ENCODE measurements at places on chromosomes 11 and 22. TPM values are rescaled to one million over a fixed set of nuclear protein-coding genes. Genes with fewer than 3 reads are reported as not detected.

KCTD14 gene
- total RNA-seq = 0.59 TPM

- no peak for DNase-seq
Measured at GRCh38 chr11:20068691-20069090, 91.6 kb downstream of the DBX1 start.

PLAAT5 gene
- 4.0 TPM for total RNA-seq

GRCh38 chr11:62680825-62681240, 2.0 kb upstream of the UBXN1 start:
- peak; percentile 70 for DNase-seq

- DNase-seq = no peak
Measured at GRCh38 chr22:39724390-39724789, 153.8 kb downstream of the CACNA1I start.

OLFML1 gene
- 7.7 TPM for total RNA-seq

DNA sequence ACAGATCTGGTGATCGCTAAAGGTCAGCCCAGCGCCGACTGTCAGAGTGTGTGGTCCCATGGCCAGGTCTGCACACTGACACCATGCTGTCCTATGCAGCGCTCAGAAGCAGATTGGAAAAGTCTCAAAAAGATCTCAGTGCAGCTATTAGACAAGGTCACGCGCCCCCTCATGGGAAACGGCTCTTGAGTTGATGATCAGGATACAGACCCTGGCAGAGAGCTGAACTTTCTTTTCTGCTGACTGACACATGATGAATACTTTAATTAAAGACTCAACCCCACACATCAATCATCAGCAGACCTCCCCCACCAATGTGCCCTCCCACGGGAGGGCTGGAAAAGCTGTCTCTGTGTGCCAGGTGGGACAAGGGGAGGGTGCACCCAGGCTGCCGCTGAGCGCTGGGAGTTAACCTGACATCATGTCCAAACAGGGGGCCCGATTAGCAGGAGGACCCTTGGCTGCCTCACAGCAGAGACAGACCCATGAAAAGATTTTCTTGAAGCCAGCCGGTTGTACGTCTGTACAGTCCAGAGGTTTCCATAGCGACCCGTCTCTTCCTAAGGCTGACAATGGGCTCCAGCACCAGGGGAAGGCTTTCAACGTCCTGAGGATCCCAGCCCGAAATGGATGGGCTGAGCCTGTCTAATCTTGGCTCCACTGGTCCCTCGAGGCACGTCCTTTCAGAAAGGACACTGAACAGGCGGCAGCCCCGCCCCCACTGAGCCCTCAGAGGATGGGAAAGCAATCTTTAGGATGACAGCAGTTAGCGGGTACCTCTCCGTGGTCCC, 26.9 kb downstream of the RASD2 start:
- DNase-seq = no peak

GRCh38 chr22:22746963-22747933, 102.8 kb downstream of the GGTLC2 start:
- no peak for DNase-seq

DNA sequence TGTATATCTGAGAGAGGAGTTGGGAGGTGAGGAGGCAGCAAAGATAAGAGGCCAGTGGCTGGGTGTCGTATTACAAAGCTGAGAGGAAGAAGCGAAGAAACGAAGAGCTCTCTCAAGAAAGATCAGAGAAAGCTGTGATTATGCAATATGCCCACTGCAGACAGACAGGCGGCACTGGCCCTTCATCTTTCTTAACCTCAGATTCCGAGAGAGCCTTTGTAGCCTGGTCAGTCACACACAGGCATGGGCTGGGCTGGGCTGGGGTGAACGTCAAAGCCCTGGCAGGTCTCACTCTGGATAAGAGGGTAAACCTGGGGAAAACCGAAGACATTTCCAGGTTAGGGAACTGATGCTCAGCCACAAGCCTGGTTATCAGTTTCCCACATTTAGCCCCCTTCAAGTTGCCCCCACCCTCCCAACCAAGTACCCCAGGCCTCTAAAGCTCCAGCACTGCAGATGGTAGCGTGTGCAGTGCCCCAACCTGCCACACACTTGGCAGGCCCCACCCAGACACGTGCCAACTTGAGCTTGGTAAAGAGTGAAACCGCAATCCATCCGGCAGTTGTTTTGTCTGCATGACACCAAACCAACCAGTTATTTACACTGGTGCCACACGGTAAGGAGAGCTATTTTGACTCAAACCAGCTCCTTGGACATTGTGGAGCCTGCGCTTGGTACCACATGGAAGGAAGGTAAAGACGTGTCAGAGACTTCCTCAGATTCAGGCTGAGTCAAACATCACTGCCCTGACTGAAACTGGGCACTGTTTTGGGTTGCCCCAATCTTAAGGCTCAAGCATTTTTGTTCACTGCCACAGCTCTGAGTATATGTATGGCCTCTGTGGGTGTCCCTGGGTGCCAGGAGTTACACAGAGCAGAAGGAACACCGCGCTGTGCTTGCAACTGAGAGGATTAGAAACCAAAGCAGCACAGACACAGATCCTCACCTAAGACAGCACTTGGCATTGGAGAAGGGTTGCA, 135.9 kb downstream of the FDX1 start:
- no peak for DNase-seq

DNA sequence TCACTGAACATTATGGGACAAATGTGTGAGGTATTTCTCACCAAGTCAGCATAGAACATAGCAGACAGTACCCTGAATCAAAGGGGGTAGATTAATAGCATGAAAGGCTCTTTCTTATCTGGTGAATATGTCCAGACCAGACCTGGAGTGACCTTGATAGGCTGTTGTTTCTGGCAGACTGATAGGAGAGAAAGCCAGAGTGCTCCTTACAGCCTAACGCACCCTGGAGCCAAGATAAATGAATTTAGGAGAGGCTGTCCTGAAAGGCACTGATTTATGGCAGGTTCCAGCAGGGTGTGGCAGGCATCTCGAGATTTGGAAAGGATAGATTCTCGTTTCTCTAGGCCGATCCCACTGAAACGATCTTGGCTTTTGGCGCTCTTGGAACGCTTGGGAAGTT, 204.6 kb downstream of the DBX1 start:
- no peak for DNase-seq

DNA sequence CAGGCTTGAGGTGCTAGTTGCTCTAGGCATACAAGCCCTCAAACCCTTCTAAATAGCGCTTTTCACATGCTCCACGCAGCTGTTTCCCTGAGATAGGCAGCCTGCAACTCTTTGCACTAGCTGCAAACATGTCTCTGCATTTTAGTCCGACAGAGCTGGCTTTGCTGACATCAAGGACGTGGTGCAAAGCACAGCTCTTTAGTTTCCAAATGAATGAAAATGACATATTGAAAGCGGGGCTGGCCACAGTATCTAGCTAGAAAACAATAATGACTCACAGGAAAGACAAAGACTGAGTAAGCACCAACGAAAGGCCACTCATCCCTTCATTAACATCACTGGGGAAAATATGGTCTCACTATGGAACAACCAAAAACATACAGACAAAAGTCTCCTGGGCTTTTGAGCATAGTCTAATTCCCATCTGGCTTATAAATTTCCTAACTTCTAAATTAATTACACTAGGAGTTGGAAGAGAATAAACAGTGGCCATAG, 15.3 kb upstream of the ZC3H12C start:
- DNase-seq = no peak

DNA sequence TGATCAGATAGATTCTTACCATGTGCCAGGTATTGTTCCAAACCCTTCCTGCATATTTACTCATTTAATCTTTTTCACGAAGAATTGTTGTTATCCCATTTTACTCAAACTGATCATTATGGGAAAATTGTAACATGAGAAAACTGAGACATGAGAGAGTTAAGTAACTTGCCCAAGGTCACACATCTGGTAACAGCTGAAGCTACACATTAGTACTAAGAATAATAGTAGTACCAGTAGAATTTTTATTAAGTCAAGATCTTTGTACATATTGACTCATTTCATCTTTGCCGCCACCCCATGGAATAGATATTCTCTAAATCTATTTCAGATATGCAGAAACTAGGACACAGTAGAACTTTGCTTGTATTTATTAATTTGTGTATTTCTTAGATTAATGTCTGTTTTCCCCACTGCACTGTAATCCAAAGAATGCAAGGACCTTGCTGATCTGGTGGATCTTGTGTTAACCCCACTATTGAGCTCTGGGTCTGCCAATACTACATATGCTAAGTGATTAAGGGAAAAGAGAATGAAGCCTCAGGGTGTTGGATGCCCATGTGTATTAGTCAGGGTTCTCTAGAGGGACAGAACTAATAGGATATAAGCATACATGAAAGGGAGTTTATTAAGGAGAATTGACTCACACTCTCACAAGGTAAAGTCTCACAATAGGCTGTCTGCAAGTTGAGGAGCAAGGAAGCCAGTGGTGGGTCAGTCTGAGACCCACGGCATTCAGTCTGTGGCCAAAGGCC, 72.8 kb downstream of the PARVA start:
- DNase-seq = no peak

- DNase-seq = no peak
Measured at GRCh38 chr11:47923667-47924066, 56.7 kb upstream of the PTPRJ start.

C22orf15 gene
- total RNA-seq = not detected

- no peak for DNase-seq
Measured at GRCh38 chr22:35892192-35892591, 136.4 kb downstream of the RBFOX2 start.

GRCh38 chr11:86663291-86663690, 9.1 kb downstream of the ME3 start:
- no peak for DNase-seq

DNA sequence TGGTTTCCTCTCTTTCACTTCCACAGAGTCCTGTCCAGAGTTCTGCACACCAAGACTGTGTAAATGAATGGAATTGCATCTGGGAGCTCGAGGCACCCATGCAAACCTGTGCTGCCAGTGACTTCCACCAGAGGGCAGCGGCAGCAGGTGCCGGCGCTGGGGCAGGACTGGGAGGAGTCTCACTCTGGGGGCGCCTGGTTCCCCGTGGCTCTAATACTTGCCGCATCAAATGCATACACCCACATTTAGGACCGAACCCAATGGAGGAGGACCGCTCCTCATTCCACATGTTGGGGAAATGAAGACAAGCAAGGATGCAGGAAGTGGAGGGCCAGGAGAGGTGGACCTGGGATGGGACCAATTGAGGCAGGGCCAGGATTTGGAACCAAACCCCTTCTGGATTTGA, 1.1 kb upstream of the CD6 start:
- no peak for DNase-seq

- DNase-seq = no peak
Measured at GRCh38 chr11:17702876-17703275, 16.5 kb upstream of the MYOD1 start.

MRGPRF gene
- 10.8 TPM for total RNA-seq

DNA sequence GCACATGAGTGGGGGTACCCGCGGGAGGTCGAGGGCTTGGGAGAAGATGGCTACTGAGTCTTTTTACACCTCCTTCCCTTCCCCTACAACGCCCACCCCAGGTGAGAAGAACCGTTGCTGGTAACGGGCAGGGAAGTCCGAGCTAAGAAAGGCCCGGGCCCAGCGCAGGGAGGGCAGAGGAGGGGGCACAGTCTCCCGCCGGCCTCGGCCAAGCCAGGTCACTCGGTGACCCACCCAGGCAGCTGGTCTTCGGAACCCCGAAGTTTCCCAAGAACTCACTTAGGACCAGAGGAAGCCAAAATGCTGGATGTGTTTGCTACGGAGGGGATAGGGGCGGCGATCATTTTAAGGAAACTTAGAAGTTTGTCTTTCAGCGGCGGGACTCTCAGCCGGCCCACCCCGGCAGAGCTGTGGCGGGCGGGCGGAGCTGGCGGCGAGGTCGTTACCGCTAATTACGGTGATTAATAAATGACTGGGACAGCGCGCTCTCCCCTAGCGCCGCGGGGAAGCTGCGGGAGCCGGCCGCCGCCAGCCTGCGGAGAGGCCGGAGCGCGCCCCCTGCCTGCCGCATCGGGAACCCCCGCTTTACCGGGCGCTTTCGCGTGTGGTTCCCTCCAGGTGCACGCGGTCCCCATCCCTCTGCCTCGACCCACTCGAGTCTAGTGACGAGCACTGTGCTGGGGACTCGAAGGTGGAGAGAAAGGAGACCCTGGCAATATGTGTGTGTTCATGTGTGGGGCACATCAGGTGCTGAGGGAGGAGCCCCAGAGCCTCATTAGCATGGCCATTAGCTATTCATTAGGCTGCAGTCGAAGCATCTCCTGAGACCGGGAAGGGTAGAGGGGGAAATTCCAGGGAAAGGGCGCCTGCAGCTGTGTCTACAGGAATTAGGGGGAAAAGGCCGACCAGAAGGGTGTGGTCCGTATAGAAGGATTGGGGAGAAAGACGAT, 945 bp downstream of the ROBO3 start:
- DNase-seq = no peak

ROBO4 gene
- total RNA-seq = 21.6 TPM

FGF3 gene
- not detected for total RNA-seq

SERPING1 gene
- 851 TPM for total RNA-seq

- no peak for DNase-seq
Measured at GRCh38 chr11:94199136-94200130, 70.8 kb downstream of the PANX1 start.

- no peak for DNase-seq
Measured at GRCh38 chr11:72328366-72329224, 84.6 kb upstream of the PHOX2A start.

GRCh38 chr11:108518581-108518980, 20.4 kb upstream of the POGLUT3 start:
- no peak for DNase-seq

DNA sequence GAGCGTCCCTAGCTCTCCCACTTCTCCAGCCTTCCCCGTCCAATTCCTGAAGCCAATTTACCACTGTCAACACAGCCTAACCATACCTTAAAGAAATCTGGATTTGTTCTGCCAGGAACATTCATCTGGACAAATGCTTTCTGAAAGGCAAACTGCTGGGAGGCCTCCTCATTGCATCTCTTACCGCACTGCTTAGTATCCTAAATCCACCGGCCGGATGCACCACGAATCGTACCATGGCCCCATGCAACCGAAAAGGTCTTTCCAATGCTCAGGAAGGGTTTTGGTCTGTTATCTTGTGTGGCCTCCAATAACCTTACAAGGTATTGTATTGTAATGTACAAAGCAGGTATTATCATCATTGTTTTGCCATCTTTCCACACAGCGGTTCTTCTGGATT, 57.6 kb downstream of the MYH9 start:
- no peak for DNase-seq

- no peak for DNase-seq
Measured at GRCh38 chr11:3158821-3159220, 6.3 kb downstream of the OSBPL5 start.

GRCh38 chr11:15687342-15687741, 572.6 kb downstream of the INSC start:
- no peak for DNase-seq

DNA sequence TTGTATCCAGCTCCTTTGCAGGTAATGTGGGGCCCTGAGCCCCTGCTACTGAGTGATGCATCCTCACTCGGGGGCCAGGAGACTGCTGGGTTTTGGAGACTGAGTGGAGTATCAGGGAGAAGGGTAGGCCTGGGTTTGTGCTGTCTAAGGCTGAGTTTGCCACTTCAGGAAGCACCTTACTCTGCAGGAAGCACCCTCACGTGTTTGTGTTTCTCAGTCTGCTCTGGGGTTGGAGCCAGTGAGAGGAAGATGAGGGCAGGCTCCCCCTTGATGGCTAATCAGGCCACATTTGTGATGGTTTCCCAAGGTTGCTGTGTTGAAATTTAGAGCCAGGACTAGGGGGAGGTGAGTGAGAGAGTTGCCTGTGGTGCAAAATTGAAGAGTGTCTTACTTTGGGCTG, 13.7 kb upstream of the THY1 start:
- no peak for DNase-seq

- DNase-seq = no peak
Measured at GRCh38 chr11:28476864-28477263, 368.7 kb downstream of the METTL15 start.
